ENCODE measurements at places on chromosomes 12 and 14.
A peak's percentile ranks its signal among the peaks of the same experiment; 100 is the strongest.

GRCh38 chr12:77256956-77257355, 191.6 kb upstream of the E2F7 start:
- H3K4me3 ChIP-seq, result no peak overlapping the region
- H3K27ac ChIP-seq, result no peak overlapping the region
- no peaks in the 10 kb centered on the region for H3K4me1 ChIP-seq
- no peaks in the 10 kb centered on the region for H3K27me3 ChIP-seq

GRCh38 chr14:24206260-24207103, 986 bp downstream of the TSSK4 start:
- no peaks in the 10 kb centered on the region for H3K4me1 ChIP-seq
- H3K36me3 ChIP-seq, result peaks cover 53% of the 10 kb centered on the region
- H3K27ac ChIP-seq, result no peak overlapping the region
- no peak for DNase-seq
- H3K4me3 ChIP-seq, result no peak overlapping the region

DNA sequence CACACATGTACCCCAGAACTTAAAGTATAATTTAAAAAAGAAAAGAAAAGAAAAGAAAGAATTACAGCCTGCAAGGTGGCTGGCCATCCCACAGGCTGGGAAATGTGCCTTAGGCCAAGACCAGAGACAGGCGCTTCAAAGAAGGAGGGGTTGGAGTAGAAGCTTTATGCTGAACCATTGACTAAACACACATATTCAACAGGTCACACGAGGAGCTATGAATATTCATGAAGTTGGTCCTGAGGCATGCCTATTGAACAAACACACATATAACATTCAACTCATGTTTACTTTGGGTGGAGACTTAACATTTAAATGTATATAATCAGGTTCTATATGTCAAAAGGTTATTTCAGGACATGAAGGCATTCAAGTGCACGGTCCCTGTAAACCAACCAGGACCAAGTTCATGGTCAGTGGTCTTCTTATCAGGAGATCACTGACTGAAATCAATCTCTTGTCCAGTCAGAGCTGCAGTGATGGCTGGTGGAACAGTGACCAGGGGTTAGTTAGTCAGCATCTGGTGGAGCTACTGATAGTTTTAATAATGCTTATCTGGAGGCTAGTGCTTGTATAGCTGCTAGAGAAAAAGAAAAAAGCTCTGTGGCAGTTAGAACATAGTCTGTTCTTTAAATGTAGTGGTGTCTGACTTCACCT, 35.6 kb upstream of the ITPR2 start:
- H3K27ac ChIP-seq, result no peak overlapping the region
- H3K4me1 ChIP-seq, result peaks cover 4% of the 10 kb centered on the region
- H3K36me3 ChIP-seq, result no peaks in the 10 kb centered on the region
- DNase-seq, result no peak
- H3K4me3 ChIP-seq, result no peak overlapping the region
- no peaks in the 10 kb centered on the region for H3K27me3 ChIP-seq

- no peak for DNase-seq
- H3K27me3 ChIP-seq, result no peaks in the 10 kb centered on the region
- H3K4me1 ChIP-seq, result no peaks in the 10 kb centered on the region
- H3K4me3 ChIP-seq, result no peak overlapping the region
Observed at GRCh38 chr12:41064411-41064810, 123.7 kb upstream of the PDZRN4 start.

DNA sequence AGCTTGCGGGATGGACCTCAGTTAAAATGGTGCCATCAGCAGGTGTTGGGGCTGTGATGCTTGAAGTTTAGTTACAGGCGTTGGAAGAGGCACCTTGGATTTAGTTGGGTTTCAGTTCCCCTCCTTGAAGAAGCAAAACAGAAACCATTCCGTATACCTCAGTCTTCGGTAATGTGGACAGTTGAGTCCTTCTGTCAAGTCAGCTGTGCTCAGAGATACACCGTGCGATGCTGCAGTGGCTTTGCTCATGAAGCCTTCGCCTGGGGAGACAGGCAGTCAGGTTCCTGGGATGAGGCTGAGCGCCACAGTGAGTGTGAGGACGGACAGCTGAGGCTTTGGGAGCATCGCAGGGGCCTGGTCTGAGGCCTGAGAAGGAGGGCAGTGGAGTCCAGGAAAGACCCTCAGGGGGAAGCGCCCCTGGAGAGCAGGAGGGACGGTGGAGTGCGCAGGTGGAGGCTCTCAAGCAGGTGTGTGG, 7.4 kb downstream of the RAN start:
- H3K4me1 ChIP-seq, result peaks cover 3% of the 10 kb centered on the region
- no peak for DNase-seq
- H3K27ac ChIP-seq, result no peak overlapping the region
- H3K4me3 ChIP-seq, result no peak overlapping the region
- no peaks in the 10 kb centered on the region for H3K27me3 ChIP-seq

DNA sequence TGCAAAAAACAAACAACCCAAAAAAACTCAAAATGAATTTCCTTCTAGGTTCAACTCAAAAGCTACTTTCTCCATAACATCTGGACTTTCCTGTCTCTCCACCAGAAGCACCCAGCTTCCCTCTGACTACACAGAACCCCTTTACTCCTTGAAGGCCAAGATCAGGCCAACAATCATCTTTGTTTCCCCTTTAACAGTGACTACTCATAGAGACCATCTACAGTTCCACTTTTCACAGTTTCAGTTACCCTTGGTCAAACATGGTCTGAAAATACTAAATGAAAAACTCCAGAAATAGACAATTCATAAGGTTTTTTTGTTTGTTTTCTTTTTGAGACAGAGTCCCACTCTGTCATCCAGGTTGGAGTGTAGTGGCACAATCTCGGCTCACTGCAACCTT, 11.8 kb downstream of the GCH1 start:
- no peaks in the 10 kb centered on the region for H3K4me1 ChIP-seq
- H3K27ac ChIP-seq, result no peak overlapping the region
- no peak overlapping the region for H3K4me3 ChIP-seq
- no peak for DNase-seq
- no peaks in the 10 kb centered on the region for H3K36me3 ChIP-seq

- no peak overlapping the region for H3K27ac ChIP-seq
- no peak overlapping the region for H3K4me3 ChIP-seq
- H3K36me3 ChIP-seq, result peaks cover 14% of the 10 kb centered on the region
- DNase-seq, result no peak
Observed at GRCh38 chr12:101747697-101748096, 8.4 kb upstream of the SYCP3 start.

- H3K36me3 ChIP-seq, result no peaks in the 10 kb centered on the region
- H3K27ac ChIP-seq, result peak within 1 kb of the TSS; percentile 80
- peak within 1 kb of the TSS; percentile 73 for H3K4me3 ChIP-seq
- H3K27me3 ChIP-seq, result no peaks in the 10 kb centered on the region
- peak; percentile 52 for DNase-seq
Observed at GRCh38 chr12:6788972-6789924, at the start of gene CD4. TSS of gene CD4 (plus strand) at chr12:6789528. CDS start at chr12:6800139, 10,611 bp downstream.

DNA sequence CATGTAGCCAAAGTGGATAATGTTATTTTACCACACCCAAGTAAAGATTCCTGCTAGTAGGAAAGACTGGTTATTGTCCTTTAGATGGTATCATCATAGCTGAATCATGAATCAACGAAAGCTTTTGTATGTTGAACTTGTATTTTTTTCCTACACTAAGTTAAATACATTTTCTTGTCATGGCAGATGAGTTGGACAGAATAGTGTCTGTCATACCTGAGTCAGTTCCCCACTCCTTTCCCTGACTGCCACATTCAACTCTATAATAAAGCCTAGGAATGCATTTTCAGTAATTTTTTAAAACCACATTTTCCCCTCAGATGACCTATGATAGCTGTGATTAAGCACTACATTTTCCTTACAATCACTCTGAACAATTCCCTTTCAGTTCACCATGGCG, 9.3 kb upstream of the PTHLH start:
- H3K36me3 ChIP-seq, result no peaks in the 10 kb centered on the region
- no peaks in the 10 kb centered on the region for H3K4me1 ChIP-seq
- DNase-seq, result no peak
- no peak overlapping the region for H3K27ac ChIP-seq
- no peak overlapping the region for H3K4me3 ChIP-seq

DNA sequence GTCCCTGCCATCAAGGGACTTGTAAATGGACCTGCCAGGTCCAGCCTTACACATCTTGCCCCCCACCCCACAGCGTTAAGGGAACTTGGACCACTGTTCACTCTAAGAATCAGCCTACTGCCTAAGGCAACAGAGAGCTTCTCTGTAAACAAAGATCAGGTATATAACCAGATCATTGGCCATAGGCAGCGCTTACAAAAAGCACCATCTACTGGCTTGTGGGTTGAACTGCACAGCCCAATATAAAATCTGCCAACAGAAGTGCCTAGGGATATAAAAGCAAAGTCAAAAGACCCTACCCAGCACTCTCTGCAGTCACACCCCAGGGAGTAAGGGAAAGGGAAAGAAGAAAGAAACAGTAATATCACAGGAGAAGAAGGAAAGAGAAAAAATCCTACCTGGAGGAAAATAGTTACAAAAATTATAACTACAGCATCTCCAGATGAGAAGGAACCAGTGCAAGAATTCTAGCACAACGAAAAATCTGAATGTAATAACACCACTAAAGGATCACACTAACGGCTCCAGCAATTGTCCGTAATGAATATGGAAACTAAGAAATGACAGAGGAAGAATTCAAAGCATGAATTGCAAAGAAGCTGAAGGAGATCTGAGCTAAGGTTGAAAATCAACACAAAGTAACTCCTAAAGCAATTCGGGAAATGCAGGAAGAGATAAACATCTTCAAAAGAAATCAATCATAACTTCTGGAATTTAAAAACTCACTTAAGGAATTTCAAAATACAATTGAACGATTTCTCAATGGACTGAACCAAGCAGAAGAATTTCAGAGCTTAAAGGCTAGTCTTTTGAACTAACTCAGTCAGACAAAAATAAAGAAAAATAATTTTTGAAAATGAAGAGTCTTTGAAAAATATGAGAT, 95.2 kb upstream of the PCED1B start:
- no peaks in the 10 kb centered on the region for H3K4me1 ChIP-seq
- H3K4me3 ChIP-seq, result no peak overlapping the region
- no peaks in the 10 kb centered on the region for H3K36me3 ChIP-seq
- no peak overlapping the region for H3K27ac ChIP-seq

DNA sequence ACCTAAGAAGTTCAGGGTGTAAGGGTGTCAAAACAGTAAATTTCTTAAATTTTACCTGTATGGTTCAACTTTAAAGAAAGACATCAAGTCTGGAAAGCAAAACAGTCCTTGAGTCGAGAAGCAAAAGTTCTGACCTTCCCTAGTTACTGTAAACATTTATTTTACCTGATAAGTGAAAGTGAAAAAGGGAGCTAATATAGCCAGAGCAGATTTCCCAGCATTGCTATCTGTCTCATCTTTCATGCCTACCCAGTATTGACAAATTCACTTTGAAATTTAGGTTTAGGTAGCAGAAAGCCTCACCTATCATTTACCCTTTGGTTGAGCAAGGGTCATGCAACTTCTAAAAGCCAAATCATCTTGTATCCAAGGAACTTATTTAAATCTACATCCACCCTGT, 24.5 kb downstream of the SLC38A4 start:
- no peaks in the 10 kb centered on the region for H3K36me3 ChIP-seq
- no peak for DNase-seq
- no peak overlapping the region for H3K27ac ChIP-seq
- H3K4me3 ChIP-seq, result no peak overlapping the region

DNA sequence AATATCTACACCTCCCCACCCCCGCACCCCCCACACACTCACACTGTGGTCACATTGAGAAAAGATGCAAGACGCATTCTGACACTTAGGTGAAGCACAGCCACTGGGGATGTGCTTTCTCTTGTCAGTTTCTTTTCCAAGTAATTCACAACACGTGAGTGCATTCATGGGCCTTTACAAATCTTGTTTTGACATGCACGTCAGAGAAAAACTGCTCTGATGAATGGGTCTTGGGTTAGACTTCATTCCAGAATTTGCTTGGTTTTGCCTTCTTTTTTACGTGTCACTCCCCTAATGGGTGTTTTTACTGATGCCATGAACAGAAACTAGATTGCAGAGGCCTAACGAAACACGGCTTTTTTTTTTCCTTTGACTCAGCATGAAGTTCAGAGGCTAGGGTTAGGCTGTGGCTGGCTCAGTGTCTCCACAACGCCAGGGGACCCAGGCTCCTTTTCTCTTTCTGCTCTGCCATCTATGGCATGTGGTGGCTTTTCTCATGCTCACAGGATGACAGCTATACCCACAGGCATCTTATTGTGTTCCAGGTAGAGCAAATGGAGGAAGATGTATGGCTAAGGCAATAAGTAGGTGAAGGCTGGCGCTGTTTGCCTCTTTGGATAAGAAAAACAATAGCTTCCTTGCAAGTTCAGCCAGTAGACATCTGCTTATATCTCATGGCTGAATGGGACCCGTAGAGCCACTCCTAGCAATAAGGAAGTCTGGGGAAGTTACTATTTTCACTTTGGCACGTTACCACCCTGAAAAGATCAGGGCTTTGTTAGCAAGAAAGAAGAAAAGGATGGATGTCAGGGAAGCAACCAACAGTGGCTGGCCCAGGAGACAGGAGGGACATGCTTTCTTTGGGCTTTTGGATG, 253.3 kb downstream of the SLC15A4 start:
- H3K4me3 ChIP-seq, result no peak overlapping the region
- H3K27ac ChIP-seq, result no peak overlapping the region
- H3K36me3 ChIP-seq, result no peaks in the 10 kb centered on the region
- DNase-seq, result no peak

GRCh38 chr12:64522807-64523206, 70.9 kb downstream of the TBK1 start:
- H3K4me3 ChIP-seq, result no peak overlapping the region
- H3K4me1 ChIP-seq, result no peaks in the 10 kb centered on the region
- no peak for DNase-seq
- no peak overlapping the region for H3K27ac ChIP-seq

- H3K27me3 ChIP-seq, result peaks cover 2% of the 10 kb centered on the region
- no peaks in the 10 kb centered on the region for H3K36me3 ChIP-seq
- no peak for DNase-seq
- no peak overlapping the region for H3K27ac ChIP-seq
- no peak overlapping the region for H3K4me3 ChIP-seq
Observed at GRCh38 chr14:100841066-100841760, 15.3 kb downstream of the MEG3 start.

- no peak for DNase-seq
- H3K4me3 ChIP-seq, result no peak overlapping the region
- H3K4me1 ChIP-seq, result no peaks in the 10 kb centered on the region
- no peak overlapping the region for H3K27ac ChIP-seq
- no peaks in the 10 kb centered on the region for H3K27me3 ChIP-seq
Observed at GRCh38 chr12:121733849-121734248, 21.3 kb downstream of the TMEM120B start.

- H3K27ac ChIP-seq, result no peak overlapping the region
- peaks cover 4% of the 10 kb centered on the region for H3K36me3 ChIP-seq
- H3K4me1 ChIP-seq, result peaks cover 5% of the 10 kb centered on the region
- no peak overlapping the region for H3K4me3 ChIP-seq
Observed at GRCh38 chr12:26576266-26576665, 256.7 kb downstream of the ITPR2 start.

DNA sequence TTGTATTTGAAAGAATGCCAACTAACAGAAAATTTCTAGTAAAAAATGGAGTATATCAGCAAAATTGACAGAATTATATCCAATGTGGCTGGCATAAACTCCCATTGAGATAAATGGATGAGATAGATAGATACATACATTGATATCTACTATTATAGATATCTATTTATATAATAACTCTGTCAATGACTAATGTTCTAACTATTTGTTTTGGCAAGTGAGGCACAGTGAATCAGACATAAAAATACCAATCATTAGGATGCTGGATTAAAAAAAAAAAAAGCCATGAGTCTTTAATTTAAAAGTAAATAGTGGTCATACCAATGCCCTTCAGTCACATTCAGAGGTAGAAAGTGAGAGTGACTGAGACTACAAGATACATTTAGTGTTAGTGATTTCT, 33.7 kb upstream of the GLIPR1 start:
- no peak for DNase-seq
- no peaks in the 10 kb centered on the region for H3K36me3 ChIP-seq
- no peaks in the 10 kb centered on the region for H3K27me3 ChIP-seq
- no peaks in the 10 kb centered on the region for H3K4me1 ChIP-seq
